ENCODE measurements at places on chromosomes 16 and 17.

DNA sequence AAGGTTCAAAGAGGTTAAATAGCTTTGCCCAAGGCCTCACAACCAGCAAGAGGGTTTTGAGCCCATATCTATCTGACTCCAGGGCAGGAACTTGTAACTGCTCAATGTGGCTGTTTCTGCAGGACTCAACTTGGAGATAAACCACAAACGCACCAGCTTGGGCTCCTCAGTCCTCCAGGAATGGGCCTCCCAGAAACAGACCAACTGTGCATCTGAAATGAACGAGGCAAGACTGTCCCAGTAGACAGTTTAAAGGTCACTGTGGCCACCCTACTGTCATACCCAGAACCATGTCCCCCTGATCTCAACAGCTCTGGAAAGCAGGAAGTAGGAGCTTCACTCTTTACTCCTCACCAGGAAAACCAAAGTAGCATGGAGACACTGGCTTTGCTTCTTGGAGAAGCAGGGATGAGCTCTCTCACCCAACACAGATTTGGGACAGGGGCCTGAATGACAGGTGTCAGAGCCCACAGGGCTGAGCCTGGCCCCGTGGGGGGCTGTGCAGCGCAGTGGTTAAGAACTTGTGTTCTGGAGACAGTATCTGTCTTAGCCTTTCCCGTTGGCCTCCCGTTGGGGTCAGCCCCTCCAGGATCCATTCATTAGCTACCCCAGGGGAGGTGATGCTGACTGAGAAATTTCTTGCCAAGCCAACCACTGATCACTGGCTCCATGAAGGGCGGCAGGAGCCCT, 2.3 kb upstream of the CALB2 start:
- no peak for DNase-seq

GRCh38 chr16:56615353-56615752, 7.0 kb downstream of the MT2A start:
- DNase-seq = no peak

- no peak for DNase-seq
Observed at GRCh38 chr16:64865069-64865696, 256.7 kb downstream of the CDH11 start.

DNA sequence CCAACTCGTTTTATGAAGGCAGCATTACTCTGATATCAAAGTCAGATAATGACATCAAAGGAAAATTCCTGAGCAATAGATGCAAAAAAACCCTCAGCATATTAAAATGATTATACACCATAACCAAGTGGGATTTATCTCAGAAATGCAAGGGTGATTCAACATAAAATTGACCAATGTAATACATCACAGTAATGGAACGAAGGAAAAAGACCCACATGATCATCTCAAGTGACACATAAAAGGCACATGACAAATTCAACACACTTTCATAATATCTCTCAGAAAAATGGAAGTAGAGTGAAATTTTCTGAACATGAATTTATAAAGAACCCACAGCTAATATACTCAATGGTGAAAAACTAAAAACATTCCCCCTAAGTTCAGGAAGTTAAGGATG, 118.8 kb downstream of the ITFG1 start:
- DNase-seq = no peak

- DNase-seq = no peak
Observed at GRCh38 chr17:76834870-76835269, 33.3 kb upstream of the MGAT5B start.

Data from T-helper 1 cell (primary cell).